ENCODE measurements at places on chromosomes 12 and 14.

- no peak for DNase-seq
Measured at GRCh38 chr14:34172550-34173368, 221.9 kb upstream of the EGLN3 start.

- DNase-seq, result no peak
Measured at GRCh38 chr12:66623455-66623854, 55.4 kb downstream of the GRIP1 start.

- no peak for DNase-seq
Measured at GRCh38 chr12:111469401-111469800, 63.7 kb downstream of the SH2B3 start.

- DNase-seq, result peak; percentile 52
Measured at GRCh38 chr14:105060751-105061427, 4.3 kb downstream of the GPR132 start.

GRCh38 chr14:68379510-68380328 lies 413.1 kb downstream of the ZFP36L1 start:
- DNase-seq, result no peak

GRCh38 chr14:88481059-88481458 lies 73.7 kb downstream of the PTPN21 start:
- no peak for DNase-seq

DNA sequence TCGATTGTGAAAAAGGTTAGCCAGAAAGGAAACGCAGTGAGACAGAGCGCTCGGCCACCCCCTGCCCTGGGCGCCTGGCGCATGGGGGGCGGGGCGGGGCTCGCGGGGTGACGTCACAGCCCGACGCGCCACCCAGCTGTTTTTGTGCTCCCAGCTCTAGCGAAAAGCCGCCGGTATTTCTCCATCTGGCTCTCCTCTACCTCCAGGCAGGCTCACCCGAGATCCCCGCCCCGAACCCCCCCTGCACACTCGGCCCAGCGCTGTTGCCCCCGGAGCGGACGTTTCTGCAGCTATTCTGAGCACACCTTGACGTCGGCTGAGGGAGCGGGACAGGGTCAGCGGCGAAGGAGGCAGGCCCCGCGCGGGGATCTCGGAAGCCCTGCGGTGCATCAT lies at the start of gene GABARAPL1:
Gene GABARAPL1 (plus strand): TSS at position 139 of the 393 bp plus-strand sequence. CDS start 253 bp downstream, at position 392.
- DNase-seq, result peak; percentile 72

DNA sequence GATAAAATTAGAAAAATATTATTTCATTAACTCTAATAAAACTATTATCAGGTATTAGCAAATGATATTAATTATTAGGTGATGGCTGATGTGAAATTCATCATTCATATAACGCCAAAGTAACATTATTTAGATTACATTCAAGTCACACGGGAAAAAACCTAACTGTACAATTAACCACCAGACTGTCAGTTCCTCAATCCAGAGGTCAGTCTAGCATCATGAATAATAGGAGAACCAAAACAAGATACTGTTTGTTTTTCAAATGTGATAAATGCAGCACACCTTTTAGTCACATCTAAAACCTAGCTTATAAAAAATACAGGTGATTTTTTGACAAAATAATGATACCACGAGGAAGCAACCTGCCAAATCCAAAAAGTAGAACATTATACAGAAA lies 19.6 kb downstream of the SENP1 start:
- no peak for DNase-seq

DNA sequence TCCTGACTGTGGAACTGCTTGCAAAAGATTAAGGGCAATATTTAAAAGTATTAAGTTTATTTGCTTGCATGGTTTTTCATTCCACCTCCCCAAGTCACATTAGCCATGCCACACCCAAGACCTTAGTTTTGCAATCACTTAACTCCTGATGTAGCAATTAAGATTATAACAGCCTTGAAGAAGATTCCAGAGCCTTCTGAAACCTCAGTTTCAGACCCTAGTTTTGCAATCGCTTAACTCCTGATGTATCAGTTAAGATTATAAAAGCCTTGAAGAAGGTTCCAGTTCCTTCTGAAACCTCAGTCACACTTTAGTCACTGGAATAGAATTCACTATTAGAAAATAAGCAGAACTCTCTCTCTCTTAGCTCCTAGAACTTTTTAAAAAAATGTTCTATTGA lies 42.7 kb upstream of the DCN start:
- DNase-seq, result no peak

- DNase-seq, result no peak
Measured at GRCh38 chr14:99265571-99265970, 6.4 kb downstream of the BCL11B start.

- DNase-seq, result no peak
Measured at GRCh38 chr14:76919431-76920330, 93.5 kb downstream of the LRRC74A start.

GRCh38 chr12:1517007-1517406 lies 77.4 kb downstream of the FBXL14 start:
- DNase-seq, result no peak
